H9 (cell line): ENCODE measurements at places on chromosomes 13 and 19.

DNA sequence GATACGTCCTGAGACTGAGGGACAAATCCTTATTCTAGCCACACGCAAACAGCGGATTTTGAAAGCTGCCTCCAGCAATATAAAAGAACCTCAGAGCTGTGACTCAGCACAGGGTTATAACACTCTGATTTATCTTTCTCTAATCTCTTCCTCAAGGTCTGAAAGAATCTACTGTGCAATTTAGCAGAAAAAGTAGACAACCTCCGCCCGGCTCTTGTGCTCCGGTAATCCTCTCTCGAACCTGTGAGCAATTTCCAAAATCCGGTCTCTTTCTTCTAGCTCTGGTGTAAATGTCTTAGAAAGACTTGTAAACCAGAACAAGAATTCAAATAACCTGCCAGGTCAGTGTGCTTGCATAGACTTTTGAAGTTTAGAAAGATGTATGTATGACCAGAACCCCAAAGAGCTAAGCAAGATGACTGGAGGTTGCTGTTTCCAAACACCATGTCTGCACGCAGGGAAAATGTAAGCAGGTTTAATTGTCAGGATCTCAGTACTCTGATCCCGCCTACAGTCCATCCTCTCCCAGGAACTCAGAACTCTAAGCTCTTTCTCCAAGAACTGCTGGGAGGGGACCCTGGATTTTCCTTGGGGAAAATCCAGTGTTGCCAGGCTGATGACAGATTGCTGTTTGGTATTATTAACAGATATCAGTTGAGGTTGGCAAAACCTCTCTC is 338.1 kb downstream of the RFC3 start:
- no peak for DNase-seq
- no peak overlapping the region for H3K27ac ChIP-seq
- H3K27me3 ChIP-seq, result no peaks in the 10 kb centered on the region

GRCh38 chr13:112643759-112644459 is 45.9 kb upstream of the ATP11A start:
- H3K4me3 ChIP-seq, result no peak overlapping the region
- no peaks in the 10 kb centered on the region for H3K4me1 ChIP-seq
- no peaks in the 10 kb centered on the region for H3K36me3 ChIP-seq
- H3K27ac ChIP-seq, result no peak overlapping the region
- DNase-seq, result no peak
- H3K27me3 ChIP-seq, result no peaks in the 10 kb centered on the region; the same call in 1 of the 2 replicates

DNA sequence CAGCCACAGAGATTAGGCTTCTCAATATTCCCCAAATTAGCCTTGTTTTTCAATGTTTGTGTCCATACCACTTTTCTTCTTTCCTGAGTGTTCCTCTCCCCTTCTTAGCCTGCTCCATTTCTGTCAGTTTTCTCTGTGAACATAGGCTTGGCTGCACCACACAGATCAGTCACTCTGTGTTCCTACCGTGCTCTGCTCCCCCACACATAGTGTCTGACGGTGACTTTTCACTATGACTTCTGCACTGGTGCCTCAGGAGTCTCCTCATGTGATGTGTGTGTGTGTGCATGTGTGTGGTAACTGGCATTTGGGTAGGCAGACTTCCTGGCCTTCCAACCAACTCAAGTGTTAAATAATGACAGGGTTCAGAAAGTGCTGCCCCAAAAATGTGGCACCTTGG is 47.9 kb upstream of the MYCBP2 start:
- H3K4me3 ChIP-seq, result no peak overlapping the region; the same call in 1 of the 2 replicates
- no peaks in the 10 kb centered on the region; the same call in 1 of the 2 replicates for H3K27me3 ChIP-seq
- H3K4me1 ChIP-seq, result peaks cover 7% of the 10 kb centered on the region; the same call in 1 of the 2 replicates
- no peak overlapping the region for H3K27ac ChIP-seq
- H3K36me3 ChIP-seq, result no peaks in the 10 kb centered on the region
- DNase-seq, result no peak

- H3K4me3 ChIP-seq, result peak overlapping the region; percentile 86
- peak; percentile 88 for DNase-seq
- H3K27me3 ChIP-seq, result no peaks in the 10 kb centered on the region
- H3K27ac ChIP-seq, result no peak overlapping the region
Measured at GRCh38 chr19:33795370-33796163, 1.1 kb upstream of the KCTD15 start.

DNA sequence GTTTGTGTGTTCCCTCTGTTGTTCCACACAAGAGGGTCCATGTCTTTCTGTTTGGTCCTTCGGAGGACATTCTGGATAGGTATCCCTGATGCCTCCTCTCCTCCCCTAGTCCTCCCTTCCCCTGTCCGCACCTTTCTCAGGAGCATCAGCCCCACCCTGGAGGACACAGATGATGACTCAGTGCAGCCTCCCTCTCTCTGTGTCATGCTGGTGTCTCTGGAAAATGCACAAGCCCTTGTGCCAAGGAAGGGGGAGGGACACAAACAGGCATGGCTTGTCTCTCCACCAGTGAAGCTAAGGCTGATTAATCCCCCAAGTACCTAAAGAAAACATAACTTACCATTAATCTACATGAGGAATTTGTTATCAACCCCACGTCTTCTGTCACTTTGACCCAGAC is 16.2 kb upstream of the TNFRSF19 start:
- no peak for DNase-seq
- H3K27ac ChIP-seq, result no peak overlapping the region
- H3K4me1 ChIP-seq, result peaks cover 5% of the 10 kb centered on the region; the same call in 1 of the 2 replicates
- no peak overlapping the region for H3K4me3 ChIP-seq
- H3K36me3 ChIP-seq, result no peaks in the 10 kb centered on the region

DNA sequence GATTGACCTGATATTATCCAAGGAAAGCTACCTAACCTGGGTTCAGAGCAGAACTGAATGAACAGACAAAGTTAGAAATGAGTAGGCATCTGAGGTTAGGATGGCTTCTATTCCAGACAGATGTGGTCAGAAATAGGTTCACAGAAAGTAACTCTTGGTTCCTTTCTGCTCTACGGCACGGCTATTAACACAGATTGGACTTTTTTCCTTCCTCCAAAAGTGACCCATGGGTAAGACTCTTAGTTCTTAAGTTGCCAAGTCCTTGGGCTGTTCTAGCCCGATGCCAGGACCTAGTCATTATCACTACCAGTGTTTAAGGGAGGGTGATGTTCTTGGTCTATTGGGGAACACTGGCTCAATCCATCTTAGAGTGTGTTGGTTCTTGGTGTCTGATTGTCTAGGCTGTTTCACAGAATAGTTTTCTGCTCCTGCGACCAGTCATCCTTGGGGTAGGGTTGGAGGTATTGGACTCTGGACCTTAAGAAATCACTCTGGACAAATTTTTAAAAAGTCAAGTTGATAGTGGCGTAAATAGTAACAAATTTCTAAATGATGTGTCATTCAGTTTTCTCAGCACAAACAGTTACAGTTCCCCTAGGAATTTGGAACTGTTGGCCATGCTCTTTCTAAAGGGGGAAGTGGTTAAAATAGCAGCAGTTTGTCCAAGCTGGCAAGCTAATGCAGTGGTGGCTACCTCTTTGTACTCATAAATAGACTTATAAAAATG is 60.1 kb upstream of the MYCBP2 start:
- no peak for DNase-seq
- no peaks in the 10 kb centered on the region for H3K4me1 ChIP-seq
- no peak overlapping the region for H3K27ac ChIP-seq
- no peak overlapping the region for H3K4me3 ChIP-seq
- H3K36me3 ChIP-seq, result no peaks in the 10 kb centered on the region; the same call in 2 of the 3 replicates
